Fibroblast of skin of back (primary cell): ENCODE measurements at places on chromosomes 16 and 17.

GRCh38 chr17:34399725-34400124 lies 36.7 kb upstream of the CCL1 start:
- no peak for DNase-seq

DNA sequence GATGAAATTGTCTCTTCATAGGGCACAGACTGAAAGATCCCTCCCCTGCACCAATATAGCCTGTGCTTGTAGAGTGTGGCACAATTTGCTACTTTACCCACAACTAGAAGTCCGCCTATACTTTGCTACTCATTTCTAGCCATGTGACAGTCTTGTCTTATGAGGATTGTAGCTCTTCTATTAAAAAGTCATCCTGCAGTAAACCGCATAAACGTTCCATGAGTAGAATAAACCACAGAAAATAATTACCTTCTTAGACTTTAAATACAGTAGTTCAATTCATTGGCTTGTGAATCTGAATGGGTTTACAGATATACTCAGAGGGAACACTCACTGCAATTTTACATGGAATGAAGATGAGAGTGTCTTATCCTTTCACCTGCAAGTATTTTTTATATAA lies 4.4 kb downstream of the KRT27 start:
- DNase-seq = no peak

- no peak for DNase-seq
These were observed 503 bp downstream of the C16orf54 start for GRCh38 chr16:29745121-29745852.

DNA sequence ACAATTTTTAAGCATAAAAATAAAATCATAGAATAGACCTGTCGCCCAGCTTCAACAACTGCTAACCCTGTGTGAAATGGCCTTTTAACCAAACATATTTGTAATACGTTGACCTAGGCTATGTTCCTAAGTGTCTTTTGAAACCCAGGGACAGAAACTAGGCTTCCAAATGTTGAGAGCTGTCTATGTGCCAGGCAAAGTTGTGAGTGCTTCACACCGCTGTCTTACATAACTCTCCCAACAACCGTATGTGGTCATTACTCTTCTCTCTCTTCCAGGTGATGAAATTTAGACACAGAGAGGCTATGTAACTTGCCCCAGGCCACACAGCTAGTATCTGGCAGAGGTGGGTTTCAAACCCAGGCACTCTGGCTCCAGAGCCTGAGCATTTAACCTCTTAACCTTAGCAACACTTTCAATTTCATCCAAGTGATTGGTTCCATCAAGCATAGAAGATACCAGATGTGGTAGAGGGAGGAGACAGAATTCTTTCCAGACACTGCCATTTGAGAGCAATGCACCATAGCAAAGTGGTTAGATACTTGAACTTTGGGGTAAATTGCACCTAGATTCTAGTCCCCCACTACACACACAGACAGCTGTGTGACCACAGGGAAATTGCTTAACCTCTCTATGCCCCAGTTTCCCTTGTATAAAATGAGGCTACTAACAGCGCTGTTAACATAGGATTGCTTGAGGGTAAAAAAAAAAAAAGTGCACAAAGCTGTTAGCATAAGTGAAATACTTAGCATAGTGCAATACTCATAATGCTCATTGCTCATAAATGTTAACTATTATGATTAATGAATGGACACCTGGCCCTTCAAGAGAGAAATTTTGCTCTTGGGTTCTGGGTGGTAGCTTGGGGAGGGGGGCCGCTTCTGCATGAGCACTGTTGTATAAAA lies 160.6 kb downstream of the IRX3 start:
- DNase-seq = no peak
